ENCODE measurements at places on chromosomes 6 and 20.
A peak's percentile ranks its signal among the peaks of the same experiment; 100 is the strongest.

- DNase-seq, result peak; percentile 75
Observed at GRCh38 chr20:47791084-47791599, 5.9 kb upstream of the SULF2 start.

GRCh38 chr6:52375780-52376556, 14.0 kb downstream of the PAQR8 start:
- DNase-seq, result no peak

GRCh38 chr20:45970646-45971424, 1.2 kb downstream of the ZNF335 start:
- DNase-seq, result no peak

GRCh38 chr20:9180481-9181257, 111.8 kb downstream of the PLCB4 start:
- no peak for DNase-seq

GRCh38 chr20:59858425-59858824, 75.0 kb downstream of the SYCP2 start:
- DNase-seq, result no peak

All from PC-3 (cell line).